ENCODE measurements at places on chromosomes 4 and X.
A peak's percentile ranks its signal among the peaks of the same experiment; 100 is the strongest.

- no peak for DNase-seq
Observed at GRCh38 chr4:172865531-172866127, 303.0 kb upstream of the GALNT7 start.

DNA sequence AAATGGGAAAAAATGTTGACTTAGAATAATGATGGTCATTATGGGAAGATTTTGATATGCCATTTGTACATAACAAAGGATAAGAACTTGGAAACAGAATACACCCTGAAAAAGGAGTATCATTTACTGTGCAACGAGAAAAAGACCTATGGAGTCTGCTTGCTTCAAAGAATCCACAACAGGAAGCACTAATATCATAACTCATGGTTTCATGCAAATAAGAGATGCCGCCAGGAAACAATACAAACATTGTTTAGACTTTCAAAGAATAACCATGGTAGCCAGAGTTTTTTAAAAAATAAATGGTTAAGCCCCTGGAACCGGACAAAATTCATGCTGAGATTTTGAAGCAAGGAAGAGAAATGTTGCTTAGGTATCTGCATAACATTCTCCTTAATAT, 139.9 kb upstream of the ETNPPL start:
- no peak for DNase-seq

DNA sequence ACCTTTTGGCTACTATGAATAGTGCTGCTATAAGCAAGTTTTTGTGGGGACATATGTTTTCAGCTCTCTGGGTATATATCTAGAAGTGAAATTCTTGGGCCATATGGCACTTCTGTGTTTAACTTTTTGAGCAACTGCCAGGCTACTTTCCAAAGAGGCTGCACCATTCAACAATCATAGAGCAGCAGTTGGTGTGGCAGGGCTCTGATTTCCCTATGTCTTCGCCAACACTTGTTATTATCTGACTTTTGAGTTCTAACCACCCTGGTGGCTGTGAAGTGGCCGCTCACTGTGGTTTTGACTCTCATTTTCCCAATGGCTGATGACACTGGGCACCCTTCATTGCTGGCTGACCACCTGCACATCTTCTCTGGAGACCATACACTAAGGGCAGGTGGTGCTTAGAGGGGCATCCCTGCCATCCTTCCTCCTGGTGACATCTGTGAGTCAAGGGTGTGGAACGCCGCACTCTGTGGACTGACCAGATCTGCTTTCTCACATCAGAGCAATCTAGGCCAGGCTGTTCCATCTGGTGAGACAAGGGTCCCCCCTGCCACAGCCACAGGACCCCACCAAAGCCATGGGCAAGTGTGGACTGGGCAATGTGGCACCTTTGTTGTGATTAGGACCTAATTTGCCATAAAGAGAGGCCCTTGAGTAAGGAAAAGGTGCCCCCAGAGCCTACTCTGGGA, 49.6 kb downstream of the ZFYVE28 start:
- DNase-seq, result no peak

DNA sequence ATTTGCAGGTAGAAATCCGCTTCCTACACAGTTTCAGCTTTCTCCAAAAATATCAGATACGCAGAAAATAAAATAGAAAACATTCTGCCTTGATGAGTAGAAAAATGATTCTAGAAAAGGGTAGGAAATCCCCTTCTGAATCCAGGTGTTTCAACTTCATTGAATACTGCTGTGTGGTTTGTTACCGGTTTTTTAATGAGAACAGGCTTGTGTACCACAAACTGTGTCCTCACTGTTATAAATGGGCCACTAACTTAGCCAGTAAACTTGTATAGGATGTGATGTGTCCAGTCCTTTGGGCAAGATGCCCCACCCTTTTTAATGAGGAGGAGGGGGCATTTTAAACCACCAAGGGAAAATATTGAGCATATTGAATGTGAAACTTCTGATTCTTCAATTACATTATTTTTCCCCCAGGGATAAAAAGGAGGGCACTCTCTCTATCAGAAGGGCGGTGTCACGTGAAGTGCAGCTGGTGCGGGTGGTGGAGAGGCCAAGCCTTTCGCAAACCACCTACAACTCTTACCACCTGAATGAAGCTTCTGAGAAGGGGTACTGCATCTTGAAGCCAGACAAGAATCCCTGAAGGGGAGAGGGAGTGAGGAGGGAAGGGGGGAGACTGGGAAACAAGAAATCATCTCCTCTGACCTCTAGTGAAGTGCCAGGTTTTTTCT, 4.5 kb downstream of the CXXC4 start:
- no peak for DNase-seq

GRCh38 chr4:110005461-110006056, 92.9 kb downstream of the EGF start:
- DNase-seq, result peak; percentile 1

GRCh38 chrX:107551546-107551945, 76.8 kb upstream of the PRPS1 start:
- DNase-seq, result no peak

GRCh38 chrX:40784516-40785151, 49.3 kb upstream of the MED14 start:
- DNase-seq, result no peak

GRCh38 chr4:182819751-182820150, 97.4 kb downstream of the DCTD start:
- no peak for DNase-seq

- DNase-seq, result no peak
Observed at GRCh38 chr4:34365946-34366345, 1878.4 kb downstream of the ARAP2 start.

DNA sequence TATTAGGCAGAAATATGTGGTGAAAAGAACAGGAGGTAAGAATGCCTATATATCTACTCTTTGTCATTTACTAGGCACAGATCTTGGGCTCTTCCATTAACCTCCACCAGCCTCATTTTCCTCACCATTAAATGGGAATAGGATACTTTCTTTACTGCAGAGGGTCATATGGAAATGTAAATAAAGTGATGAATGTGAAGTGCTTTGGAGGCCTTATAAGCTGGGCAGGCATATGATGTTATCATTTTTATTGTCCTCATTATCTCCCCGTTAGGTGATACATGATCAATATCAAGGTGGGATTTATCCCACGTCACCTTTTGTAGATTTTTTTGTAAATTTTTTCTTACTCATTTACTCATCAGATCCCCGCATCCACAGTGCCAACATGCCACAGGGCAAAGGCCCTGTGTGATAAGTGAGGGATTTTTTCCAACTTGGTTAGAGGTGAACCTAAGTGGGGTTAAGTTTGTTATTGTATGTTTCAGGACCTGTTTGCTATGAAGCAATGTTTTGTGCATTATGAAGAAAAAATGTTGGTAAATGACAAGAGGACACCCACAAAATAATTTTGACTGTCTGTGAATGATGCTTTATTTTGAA, 107.8 kb downstream of the SLC4A4 start:
- DNase-seq, result no peak

GRCh38 chr4:132169660-132170059, 979.4 kb upstream of the PCDH10 start:
- DNase-seq, result no peak

DNA sequence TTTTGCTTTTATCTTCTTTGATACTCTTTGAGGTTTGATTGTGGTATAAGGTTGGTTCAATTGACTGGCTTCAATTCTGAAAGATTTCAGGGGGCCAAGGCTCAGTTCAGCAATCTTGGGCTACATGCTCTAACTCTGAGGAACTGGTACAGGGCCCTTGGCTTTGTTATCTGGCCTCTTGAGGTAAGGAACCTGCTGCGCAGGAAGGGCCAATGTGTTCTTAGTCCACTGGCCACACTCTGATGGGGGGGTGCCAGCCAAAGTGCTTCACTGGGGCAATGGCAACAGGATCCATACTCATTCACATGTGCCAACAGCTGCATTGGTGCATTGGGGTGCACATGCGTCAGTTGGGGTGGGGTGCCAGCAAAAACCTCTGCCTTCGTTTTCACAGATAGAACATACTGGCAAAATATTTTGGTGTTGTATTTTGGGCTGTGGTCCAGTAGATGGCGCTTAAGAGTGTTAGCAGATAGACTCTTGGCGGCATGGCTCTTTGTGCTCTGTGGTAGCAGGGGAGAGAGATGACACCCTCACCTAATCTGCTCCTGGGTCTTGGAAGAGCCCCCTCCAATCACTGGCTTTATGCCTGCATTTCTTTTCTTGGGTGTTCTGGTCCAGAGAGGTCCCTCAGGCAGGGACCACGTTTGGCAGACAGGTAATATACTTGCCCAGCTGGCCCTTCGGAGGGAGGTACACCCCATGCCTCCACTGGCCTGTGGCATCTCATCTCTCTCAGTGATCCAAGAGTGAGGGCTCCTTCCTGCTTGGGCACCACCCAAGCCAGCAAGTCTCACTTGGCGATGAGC, 42.9 kb downstream of the NDST3 start:
- no peak for DNase-seq

DNA sequence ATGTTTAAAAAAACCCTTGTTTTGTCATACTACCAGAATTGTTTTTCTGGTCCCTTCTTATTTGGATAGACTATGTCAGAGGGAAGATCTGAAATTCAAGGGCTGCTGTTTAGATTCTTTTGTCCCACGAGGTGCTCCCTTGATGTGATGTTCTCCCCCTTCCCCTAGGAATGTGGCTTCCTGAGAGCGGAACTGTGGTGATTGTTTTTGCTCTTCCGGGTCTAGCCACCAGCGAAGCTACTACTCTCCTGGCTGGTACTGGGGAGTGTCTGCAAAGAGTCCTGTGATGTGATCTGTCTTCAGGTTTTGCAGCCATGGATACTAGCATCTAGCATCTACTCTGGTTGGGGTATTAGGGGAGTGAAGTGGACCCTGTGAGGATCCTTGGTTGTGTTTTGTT, 271.1 kb downstream of the DCAF12L2 start:
- no peak for DNase-seq

DNA sequence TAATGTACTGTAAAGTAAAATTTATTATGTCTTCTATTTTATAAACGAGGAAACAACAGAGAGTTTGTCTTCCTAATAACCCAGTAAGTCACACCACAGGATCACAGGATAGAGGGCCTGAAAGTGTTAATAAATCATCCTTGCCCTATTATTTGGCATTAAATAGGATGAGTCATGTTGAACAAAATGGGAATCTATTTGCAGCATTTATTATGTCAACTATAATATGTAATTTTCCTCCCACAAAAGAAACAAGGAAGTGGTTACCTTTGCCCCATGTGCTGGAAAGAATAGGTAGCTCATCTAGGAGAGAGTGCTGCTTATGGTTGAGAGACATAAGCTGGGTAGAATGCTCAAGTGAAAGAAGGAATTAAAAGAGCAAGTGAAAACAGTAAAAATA, 237.6 kb upstream of the NDST3 start:
- DNase-seq, result no peak

GRCh38 chr4:33961761-33962160, 2282.6 kb downstream of the ARAP2 start:
- no peak for DNase-seq

DNA sequence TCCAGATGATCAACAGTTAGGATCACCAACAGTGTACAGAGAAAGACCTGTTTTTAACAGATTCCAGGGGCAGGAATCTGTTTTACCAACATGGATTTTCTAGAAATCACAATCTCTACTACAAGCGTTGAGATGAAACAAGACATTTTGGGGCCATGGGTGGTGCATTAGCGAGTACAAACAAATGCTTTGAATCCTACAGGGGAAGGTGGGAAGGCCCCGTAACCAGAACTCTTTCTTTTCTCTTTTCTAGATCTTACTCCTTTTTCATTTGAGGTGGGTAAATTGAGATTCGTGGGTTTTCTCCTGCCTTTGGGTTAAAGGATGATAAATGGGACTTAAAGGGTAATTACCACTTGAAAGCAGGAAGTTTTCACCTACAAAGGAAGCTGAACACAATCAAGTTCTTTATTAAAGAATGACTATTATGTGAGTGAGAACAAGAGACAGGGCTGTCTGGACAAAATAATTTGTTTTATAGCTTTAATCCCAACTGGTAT, 189.9 kb upstream of the ANXA3 start:
- DNase-seq, result no peak

DNA sequence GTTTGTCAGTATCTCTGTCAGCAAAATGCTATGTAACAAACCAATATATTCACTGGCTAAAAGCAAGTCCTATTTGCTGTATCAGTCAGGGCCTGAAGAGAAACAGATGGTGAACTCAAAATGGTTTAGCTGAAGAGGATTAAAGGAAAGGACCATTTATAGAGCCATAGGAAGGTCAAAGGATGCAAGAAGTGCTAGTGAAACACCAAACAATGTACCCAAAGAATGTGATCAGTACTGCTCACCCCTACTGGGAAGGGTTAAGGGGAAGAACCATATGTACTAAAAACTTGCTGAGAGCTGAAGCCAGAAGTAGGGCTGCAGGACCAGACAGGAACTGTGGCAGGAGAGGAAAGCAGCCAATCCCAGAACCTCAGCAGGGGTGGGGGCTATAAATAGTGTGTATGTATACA, 479.3 kb downstream of the INPP4B start:
- DNase-seq, result no peak

GRCh38 chrX:130952266-130953043, 49.4 kb upstream of the ENOX2 start:
- no peak for DNase-seq

- DNase-seq, result no peak
Observed at GRCh38 chr4:7646384-7647061, 211.8 kb upstream of the PSAPL1 start.

- DNase-seq, result no peak
Observed at GRCh38 chr4:173531086-173531965, 1.3 kb upstream of the HAND2 start.

DNA sequence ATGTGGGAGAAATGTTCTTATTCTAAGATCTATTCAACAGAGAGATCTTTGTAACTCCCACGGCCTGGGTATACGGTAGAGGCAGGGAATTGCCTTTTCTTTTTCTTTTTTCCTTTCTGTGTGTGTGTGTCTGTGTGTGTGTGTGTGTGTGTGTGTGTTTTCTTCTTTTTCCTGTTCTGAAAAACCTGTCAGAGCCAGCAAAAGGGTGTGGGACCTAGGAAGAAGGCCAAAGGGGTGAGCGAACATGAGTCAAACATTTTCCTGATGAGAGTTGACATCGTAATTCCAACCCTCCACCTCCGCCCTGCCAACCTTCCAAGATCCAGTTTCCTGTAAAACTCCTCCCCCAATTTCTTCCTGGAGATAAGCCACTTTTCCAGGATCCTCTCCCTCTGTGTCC, 2.8 kb upstream of the CHIC2 start:
- no peak for DNase-seq

GRCh38 chr4:146072376-146072775, 103.1 kb upstream of the LSM6 start:
- DNase-seq, result no peak

- no peak for DNase-seq
Observed at GRCh38 chrX:48890934-48891401, 6.6 kb downstream of the TIMM17B start.

DNA sequence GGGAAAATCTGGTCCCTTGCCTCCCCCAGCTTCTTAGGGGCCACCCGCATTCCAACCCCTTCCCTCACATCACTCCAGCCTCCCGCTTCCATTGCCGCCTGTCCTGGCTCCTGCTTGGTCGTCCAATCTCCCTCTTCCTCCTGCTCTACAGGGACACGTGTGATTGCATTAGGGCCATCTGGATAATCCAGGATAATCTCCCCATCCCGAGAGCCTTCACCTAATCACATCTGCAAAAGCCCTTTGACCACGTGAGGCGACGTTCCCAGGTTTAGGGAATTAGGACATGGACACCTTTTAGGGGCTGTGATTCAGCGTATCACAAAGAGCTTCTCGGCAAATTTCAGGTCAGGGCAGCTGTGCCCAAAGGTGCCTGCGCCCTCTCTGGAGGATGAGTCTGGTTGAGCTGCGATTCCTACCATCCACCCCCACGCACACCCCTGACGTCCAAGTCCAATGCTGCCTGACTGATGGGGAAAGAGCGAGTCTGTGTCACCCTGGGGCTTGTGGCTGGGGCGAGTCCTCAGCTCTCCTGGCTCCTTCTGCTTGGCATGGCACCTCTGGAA, 104.6 kb downstream of the PSAPL1 start:
- DNase-seq, result no peak

GRCh38 chr4:106704253-106704870, 331.8 kb downstream of the DKK2 start:
- DNase-seq, result no peak
